Endodermal cell (in vitro differentiated cells): ENCODE measurements at places on chromosomes 6 and 20. TPM values are rescaled to one million over a fixed set of nuclear protein-coding genes. Genes with fewer than 3 reads are reported as not detected.

The CLVS2 gene
- 29.5 to 56.6 TPM (median 48.1 TPM) in 3 replicates for total RNA-seq

The PTCHD4 gene
- 0.11 to 0.12 TPM in 2 of 3 replicates, not detected in the other for total RNA-seq

The ALDH8A1 gene
- total RNA-seq: 0.15 TPM in 1 of 3 replicates, not detected in the others

The CAGE1 gene
- 0.15 to 0.25 TPM (median 0.21 TPM) in 3 replicates for total RNA-seq

The OLIG3 gene
- not detected in 2 replicates for total RNA-seq

The FERMT1 gene
- total RNA-seq: 2.9 and 3.5 TPM in 2 replicates

DNA sequence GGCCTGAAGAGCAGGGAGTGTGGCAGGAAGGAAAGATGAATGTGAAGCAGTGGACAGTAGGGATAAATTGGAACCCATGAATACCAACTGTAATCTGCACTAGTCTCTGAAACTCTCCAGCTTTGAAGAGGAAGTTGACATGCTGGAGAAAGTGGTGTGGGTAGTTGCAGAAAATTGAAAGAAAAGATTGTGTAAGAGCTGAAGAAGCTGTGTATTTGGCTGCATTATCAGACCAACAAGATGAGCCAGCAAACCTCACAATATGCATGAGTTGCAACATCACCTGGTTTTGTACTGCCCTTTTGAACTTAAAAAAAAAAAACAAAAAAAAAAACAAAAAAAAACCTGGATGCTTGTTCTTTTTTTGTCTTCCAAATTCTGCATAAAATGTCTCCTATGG, 921.9 kb upstream of the EYS start:
- DNase-seq: no peak
- H3K27me3 ChIP-seq: no peaks in the 10 kb centered on the region
- no peak overlapping the region for H3K27ac ChIP-seq
- H3K4me3 ChIP-seq: no peak overlapping the region
- no peaks in the 10 kb centered on the region for H3K4me1 ChIP-seq

DNA sequence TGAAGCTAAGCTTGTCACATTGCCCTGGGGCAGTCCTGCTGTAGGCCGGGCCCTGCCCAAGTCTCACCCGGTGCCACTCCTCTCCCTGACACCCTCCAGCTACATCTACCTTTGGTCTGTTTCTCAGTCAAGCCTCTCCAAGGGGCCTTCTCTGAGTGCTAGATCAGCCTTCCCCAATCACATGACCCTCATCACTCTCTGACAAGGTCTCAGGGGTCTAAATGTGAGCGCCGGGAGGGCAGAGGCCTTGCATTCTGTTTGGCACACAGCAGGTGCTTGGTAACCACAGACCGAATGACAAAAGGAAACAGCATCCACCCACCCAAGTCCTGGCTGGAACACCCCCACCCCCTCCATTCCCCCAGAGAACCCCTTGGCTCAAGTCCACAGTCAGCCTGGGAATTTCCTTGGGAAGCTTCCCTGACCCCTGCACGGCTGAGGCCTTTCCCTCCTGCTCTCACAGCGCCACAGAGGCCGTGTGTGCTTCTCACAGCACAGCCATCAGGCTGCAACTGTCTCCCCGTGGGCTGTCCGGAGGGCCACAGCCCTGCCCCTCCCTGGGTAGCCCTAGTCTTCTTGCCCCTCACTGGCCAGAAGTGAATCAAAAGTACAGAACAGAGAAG, 32.9 kb downstream of the PKIG start:
- H3K36me3 ChIP-seq: peaks cover 52% of the 10 kb centered on the region
- peak overlapping the region; percentile 78 for H3K27ac ChIP-seq
- no peaks in the 10 kb centered on the region for H3K4me1 ChIP-seq
- H3K27me3 ChIP-seq: no peaks in the 10 kb centered on the region
- no peak overlapping the region for H3K4me3 ChIP-seq

- no peaks in the 10 kb centered on the region for H3K4me1 ChIP-seq
- DNase-seq: no peak
- H3K27ac ChIP-seq: no peak overlapping the region
- H3K36me3 ChIP-seq: no peaks in the 10 kb centered on the region
- no peak overlapping the region for H3K4me3 ChIP-seq
These were observed 74.7 kb downstream of the PTCHD4 start for GRCh38 chr6:48036316-48036715.

- no peak within 1 kb of the TSS for H3K27ac ChIP-seq
- no peaks in the 10 kb centered on the region for H3K4me1 ChIP-seq
- no peak within 1 kb of the TSS for H3K4me3 ChIP-seq
- peak; percentile 81 for DNase-seq
- no peaks in the 10 kb centered on the region for H3K36me3 ChIP-seq
These were observed at the start of gene HLA-DMB for GRCh38 chr6:32940656-32941213. Gene HLA-DMB, minus strand, starts transcription at chr6:32941028. Its CDS starts 221 bp downstream, at chr6:32940807.

- DNase-seq: peak; percentile 94
- no peak overlapping the region for H3K4me3 ChIP-seq
- no peak overlapping the region for H3K27ac ChIP-seq
- peaks cover 5% of the 10 kb centered on the region for H3K36me3 ChIP-seq
- H3K4me1 ChIP-seq: no peaks in the 10 kb centered on the region
These were observed 1.5 kb upstream of the GGT7 start for GRCh38 chr20:34874094-34874654.

DNA sequence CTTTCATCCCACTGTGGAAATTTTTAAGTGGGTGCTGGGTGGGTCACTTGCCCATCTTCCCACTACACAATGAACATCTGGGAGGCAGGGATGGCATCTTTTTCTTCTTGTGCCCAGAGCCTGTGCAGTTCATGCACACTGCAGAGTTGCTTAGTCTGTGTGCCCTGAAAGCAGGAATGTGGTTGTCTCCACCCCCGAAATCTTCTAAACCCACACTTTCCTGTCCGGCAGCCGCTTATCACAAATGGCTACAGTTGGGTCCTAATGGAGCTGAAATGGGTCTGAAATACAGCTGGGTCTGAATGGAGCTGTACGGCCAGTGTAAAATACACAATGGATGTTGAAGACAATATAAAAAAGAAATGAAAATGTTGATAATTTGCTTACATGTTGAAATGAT, 112.1 kb upstream of the PMEPA1 start:
- no peaks in the 10 kb centered on the region for H3K36me3 ChIP-seq
- no peaks in the 10 kb centered on the region for H3K4me1 ChIP-seq
- no peak overlapping the region for H3K27ac ChIP-seq
- DNase-seq: no peak

- H3K27ac ChIP-seq: no peak overlapping the region
- no peaks in the 10 kb centered on the region for H3K27me3 ChIP-seq
- peaks cover 7% of the 10 kb centered on the region for H3K36me3 ChIP-seq
- no peak overlapping the region for H3K4me3 ChIP-seq
These were observed 448 bp upstream of the RNF114 start for GRCh38 chr20:49935746-49936152.

- H3K4me1 ChIP-seq: peaks cover 11% of the 10 kb centered on the region
- no peak overlapping the region for H3K27ac ChIP-seq
- H3K4me3 ChIP-seq: no peak overlapping the region
- no peaks in the 10 kb centered on the region for H3K27me3 ChIP-seq
- H3K36me3 ChIP-seq: no peaks in the 10 kb centered on the region
These were observed 85.1 kb upstream of the PTPN1 start for GRCh38 chr20:50425076-50425475.
